ENCODE measurements at places on chromosomes 5 and 9. TPM values are rescaled to one million over a fixed set of nuclear protein-coding genes. Genes with fewer than 3 reads are reported as not detected.

DNA sequence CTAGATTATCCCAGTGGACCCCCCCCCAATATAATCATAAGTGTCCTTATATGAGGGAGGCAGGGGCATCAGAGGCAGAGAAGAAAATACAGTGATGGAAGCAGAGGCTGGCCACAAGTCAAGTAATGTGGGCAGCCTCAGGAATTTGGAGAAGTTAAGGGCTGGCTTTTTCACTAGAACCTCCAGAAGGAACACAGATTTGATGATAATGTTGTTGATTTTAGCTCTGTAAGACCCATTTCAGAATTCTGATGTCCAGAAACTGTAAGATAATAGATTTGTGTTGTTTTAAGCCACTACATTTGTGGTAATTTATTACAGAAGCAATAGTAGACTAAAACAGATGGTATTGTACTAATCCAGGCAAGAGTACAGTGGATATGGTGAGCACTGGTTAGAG, 36.3 kb upstream of the LRRTM2 start:
- DNase-seq = no peak

DNA sequence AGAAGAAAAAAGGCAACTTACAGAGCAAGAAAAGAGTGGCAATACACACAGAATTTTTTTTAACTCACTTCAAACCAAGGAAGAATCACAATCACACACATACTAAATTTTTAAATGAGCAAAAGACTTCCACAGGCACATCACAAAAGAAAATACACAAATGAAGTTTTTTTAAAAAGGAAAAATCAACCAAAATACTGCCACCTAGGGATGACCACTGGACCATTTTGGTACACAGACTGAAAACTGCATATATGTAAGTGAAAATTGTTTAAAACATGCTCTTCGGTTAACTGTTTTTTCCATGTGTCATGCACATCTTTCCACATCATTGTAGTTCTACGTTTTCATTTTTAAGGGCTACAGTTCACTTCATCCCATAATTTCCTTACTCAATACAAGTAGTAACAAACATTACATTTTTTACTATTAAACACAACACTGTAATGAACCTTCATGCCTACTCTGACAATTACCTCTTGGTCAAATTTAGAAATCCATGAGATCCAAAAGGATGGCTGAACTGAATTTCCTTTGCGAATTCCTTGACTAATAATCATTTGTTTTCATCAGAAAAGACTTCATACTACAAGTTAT, 79.0 kb downstream of the FBXW11 start:
- DNase-seq = no peak

DNA sequence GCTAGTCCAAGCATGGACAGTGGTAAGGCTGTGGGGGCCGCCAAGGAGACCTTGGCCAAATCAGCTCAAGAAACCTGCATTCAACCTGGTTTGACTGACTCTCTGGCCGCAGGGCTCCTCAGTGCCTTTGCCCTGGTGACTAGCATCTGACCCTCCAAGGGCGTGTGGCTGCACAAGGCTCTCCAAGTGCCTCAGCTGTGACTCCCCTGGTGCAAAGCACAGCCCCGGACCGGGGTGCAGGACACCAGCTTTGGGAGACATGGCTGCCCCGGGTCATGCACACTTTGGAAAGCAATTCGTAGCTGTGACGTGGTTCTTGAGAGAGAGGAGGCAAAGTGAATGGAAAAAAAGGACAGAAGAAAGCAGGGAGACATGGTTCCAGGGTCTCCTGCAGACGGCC, 245.2 kb upstream of the IRX2 start:
- DNase-seq = no peak

- DNase-seq = no peak
Measured at GRCh38 chr9:99173570-99174504, 47.9 kb downstream of the ALG2 start.

- no peak for DNase-seq
Measured at GRCh38 chr9:36017278-36017677, 19.4 kb upstream of the RECK start.

DNA sequence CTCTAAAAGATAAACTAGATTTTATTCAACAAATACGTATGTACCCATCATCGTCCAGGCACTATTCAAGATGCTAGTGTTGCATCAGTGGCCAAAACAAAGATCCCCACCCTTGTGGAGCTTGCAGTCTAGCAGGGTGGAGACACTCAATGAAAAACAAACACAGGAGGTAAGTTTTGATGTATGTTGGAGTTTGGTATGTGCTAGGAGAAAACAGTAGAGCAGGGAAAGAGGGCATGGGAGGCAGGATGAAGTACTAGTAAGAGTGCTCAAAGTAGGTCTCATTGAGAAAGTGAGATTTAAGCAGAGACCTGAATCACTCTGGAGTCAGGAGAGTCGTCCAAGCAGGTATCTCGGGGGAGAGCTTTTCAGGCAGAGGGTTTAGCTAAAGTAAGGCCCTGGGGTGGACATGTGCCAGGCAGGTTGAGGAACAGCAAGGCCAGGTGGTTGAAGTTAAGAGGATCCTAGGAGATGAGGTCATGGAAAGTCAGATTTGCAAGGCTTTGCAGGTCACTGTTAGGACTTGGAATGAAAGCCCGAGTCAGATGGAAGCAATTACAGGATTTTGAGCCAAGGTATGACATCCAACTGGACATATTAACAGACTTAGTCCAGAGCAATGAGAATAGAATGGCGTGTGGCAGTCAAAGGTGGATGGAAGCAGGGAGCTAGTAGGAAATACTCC, 9.2 kb downstream of the SNX18 start:
- no peak for DNase-seq

DNA sequence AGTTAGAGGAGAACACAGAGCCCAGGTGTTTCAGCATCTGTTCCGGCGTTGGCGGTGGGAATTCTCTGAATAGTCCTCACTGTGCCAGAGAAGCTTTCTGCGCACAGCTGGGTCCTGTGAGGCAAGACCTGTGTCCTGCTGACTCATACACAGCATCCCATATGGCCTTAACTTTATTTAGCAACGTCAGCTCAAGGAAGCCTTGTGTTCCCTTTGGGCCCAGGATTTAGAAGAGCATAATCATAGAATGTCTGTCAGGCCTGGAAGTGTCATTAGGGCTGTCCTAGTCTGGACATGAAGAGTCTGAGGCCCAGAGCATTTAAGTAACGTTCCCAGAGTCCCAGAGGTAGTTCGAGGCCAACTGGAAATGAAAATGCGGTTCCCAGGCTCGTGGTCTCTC, 188.6 kb upstream of the DMRT1 start:
- DNase-seq = no peak

DNA sequence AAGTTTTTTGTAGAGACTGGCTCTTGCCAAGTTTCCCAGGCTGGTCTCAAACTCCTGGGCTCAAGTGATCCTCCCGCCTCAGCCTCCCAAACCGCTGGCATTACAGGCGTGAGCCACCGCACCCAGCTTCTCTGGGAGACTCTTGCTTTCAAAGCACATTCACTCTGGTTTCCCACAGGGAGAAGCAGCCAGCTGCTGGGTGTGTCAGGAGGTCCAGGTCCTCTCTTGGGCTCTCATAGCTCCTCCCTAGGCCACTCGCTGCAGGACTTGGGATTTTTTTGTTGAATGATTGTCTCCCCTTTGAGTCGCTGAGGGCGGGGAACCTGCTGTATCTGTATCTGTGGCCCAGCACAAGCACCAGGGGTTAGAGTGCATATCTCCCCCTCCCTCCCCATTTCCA, 68.4 kb upstream of the RAPGEF1 start:
- no peak for DNase-seq

DNA sequence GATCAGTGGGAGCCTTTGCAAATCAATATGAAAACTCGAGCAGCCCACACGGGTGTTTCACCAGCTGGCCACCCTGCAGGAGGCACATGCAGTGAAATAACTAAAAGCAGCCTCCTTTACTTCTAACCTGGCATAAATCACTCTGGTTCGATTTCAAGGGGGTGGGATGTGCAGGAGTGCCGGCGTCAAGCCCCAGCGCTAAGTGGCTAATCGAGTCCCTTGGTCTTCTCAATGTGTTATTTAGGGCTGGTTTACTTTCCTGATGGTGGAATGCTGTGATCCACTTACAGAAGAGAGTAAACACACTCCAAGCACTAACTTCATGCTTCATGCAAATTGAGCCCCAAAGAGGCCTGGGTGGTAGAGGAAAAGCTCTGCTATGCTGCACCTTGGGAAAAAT, 109.4 kb downstream of the TMEM174 start:
- no peak for DNase-seq

DNA sequence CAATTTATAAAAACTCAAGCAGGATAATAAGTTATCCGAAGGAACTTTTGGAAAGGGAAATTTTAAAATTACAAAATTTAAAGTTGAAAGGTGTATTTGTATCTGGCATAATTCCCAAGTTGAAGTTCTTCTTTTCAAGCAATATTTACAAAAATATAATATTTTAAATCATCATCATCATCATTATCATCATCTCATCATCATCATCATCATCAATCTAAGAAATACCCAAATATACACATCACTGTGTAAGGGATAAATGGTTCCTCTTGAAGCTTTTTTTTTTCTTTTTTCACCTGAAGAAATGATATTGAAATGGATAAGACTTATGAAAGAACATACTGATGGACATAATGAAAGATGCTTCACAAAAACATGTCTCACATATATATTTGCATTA, 254.9 kb upstream of the ARRDC3 start:
- DNase-seq = no peak

GRCh38 chr5:59327191-59327980, 566.1 kb downstream of the PDE4D start:
- no peak for DNase-seq

- DNase-seq = no peak
Measured at GRCh38 chr9:113184539-113184938, 33.7 kb downstream of the SLC31A2 start.

- DNase-seq = peak; percentile 90
Measured at GRCh38 chr9:91419222-91420191, 4.1 kb downstream of the NFIL3 start.

DNA sequence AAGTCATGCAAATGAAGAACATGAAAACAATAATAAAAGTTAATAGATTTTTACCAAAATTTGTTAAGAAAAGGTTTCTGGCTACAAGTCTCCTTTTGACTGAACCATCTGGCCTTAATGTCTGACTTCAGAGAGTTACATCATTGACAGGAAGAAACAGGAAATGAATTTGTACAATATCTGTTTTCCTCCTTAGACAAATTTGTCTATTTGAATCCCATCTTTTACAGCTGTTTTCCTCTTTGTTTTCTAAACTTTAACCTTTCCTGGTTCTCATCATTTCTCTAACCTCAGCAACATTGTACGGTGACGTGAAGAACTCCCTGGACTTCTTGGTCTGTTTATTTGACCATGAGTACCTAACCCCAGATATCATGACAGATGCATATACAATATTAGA, 567.5 kb upstream of the RIOK2 start:
- DNase-seq = no peak

- DNase-seq = no peak
Measured at GRCh38 chr5:136213919-136214493, 21.0 kb upstream of the SMIM32 start.

- DNase-seq = no peak
Measured at GRCh38 chr9:5665059-5665458, 36.2 kb downstream of the RIC1 start.

DNA sequence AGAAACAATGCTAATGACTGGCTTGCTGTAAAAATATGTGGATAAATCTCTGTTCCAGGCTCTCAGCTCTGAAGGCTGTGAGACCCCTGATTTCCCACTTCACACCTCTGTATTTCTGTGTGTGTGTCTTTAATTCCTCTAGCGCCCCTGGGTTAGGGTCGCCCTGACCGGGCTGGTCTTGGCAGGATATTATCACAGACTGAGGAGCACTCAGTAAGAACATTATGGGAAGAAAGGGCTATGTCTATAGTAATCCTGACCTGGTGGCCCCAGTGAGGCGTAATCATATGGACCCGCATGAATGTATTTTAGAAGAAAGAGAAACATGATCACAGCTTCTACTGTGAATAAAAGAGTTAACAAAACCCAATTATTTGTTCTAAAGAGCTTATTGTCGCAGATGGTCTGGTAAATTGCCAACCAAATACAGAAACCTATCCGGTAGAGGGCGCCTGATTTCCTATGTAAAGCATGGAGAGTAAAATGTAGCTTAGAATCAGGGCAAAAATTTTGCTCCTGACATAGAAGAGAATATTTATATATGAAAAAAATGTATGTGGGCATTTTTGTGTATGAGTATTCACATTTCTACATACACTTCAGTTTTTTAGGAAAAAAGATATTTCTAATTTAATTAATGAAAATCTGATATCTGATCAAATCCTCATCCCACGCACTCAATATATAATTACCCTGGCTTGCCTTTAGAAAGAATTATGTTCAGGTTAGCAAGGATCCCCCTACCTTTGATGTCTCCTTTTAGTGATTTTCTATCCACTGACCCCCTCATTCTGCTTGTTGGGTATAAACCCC, 5.8 kb upstream of the IFNA1 start:
- peak; percentile 63 for DNase-seq

DNA sequence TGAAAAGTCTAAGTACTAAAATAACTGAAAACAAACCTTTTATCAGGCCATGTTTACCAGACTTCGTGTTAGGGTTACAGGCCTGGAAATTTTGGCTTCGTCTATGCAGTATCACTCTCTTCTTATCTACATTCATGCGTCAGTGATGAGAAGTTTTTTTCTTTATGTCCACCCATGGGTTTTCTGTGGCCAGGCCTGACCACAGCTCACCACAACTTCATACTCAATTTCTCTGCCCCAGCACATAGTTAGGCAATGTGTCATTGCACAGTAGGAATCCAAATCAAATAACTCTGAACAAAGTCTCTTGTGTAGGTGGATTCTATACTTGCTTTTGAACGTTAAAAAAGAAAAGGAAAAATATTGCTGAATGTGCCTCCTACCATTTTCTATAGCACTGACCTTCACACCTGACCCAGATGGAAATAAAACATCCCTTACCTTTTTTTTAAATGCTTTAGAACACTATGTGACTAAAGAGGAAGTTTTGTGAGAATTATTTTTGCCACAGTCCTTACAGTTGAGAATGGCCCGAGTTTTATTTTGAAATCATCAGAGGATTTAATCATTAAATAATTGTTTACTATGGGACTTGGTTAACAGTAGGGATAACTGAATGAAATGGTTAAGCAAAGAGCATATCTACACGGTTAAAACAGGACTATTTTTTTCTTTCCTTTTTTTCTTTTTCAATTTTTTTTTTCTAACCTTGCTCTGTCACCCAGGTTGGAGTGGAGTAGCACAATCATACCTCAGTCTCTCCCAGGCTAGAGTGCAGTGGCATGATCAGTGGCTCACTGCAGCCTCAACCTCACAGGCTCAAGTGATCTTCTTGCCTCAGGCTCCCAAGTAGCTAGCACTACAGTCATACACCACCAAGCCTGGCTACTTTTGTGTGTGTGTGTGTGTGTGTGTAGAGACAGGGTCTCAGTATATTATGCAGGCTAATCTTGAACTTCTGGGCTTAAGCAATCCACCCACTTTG, 1247.0 kb upstream of the ACO1 start:
- peak; percentile 54 for DNase-seq

NUDT12 gene
- 15.8 TPM for total RNA-seq

RNF183 gene
- 0.12 TPM for total RNA-seq

ARL14EPL gene
- 22.9 TPM for total RNA-seq

SLC4A9 gene
- total RNA-seq = 0.49 TPM

CD274 gene
- 2.5 TPM for total RNA-seq

CORO2A gene
- 5.7 TPM for total RNA-seq

ANXA2R gene
- total RNA-seq = 0.37 TPM

BTNL8 gene
- not detected for total RNA-seq

SNAPC4 gene
- total RNA-seq = 20.4 TPM

Data from HCT116 (cell line).